ENCODE measurements at places on chromosomes 11 and 22.

DNA sequence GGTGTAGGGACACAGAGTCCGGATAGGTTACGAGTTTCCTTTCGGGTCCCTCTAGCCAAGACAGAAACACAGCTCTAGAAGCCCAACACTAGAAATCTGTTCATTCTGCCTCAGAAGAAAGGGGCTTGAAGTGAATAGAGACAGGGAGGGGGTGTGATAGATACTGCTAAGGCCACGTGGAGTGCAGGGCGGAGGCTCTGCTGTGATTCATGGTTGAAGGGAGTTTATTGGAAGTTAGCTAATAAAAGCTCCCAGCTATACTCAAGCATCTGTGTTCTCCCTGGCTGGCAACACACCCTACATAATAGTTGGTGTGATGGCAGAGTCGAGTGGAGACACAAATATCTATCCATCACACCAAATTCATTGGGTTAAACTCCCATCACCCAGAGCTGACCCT is 337.4 kb downstream of the CADM1 start:
- no peak for DNase-seq

- no peak for DNase-seq
Measured at GRCh38 chr11:104784684-104785460, 113.4 kb downstream of the CASP12 start.

DNA sequence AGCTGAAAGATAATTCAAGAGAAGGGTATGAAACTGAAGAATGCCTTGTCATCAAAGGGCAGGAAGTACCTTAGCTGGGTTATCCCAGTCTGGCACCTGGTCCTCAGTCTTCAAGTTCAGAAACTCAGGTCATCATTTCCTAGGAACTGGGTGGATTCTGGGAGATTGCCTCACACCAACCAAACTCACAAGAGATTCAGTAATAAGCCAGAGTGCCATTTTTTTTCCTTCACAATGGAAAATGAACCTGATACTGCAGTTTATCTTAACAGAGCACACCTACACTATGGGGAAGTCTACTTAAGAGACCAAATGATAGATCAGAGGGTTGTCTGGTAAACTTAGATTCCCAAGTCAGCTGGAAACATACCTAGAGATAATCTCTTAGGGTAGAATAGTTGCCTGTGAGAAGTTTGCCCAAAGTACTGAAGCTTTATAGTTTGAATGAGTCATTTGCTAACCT is 3.8 kb upstream of the BUD13 start:
- DNase-seq: no peak

DNA sequence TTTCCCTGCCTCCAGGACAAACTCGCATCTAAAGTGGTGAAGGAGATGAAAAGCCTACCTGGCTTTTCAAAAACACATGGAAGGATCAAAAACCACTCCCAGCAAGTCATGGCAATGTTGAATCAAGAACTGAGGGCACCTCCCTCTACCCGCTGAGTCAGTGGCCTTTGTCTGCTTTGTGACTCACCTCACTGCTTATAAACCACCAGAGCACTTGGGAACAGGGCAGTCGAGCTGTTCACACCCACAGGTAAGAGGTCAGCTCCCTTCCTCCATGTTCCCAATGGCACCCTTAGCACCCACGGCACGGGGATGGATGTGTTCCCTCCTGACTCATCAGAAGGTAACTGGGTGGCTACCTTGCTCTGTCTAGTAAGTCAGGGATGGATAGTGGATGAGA is 21.7 kb downstream of the TENM4 start:
- no peak for DNase-seq

DNA sequence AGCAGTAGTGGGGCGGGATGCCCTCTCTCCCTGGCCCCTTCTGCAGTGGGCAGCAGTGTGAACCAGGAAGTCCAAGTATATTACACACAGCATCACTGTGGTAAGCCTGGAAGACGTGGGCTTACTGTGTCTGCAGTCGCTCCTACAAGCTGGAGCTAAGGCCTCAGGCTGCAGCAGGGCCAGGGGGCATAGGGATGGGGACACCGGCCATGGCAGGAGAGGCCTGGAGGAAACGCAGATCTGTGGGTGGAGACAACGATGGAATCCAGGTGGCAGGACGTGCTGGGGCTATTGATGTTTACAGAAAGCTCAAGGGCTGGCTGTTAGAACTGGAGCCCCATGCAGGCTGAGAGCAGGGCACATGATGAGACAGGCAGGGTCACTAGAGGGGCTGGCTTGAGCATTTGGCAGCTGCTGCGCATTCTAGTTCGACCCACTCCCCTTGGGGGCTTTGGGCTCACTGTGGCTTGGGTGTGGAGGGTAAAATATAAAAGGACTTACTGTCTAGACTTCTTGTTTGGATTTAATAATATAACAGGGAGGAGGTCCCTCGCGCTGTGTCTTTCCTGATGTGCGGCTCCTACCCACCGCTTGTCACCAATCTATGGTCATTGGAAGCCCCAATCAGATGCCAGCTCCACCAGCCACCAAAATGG is 539.5 kb downstream of the TBC1D22A start:
- no peak for DNase-seq

DNA sequence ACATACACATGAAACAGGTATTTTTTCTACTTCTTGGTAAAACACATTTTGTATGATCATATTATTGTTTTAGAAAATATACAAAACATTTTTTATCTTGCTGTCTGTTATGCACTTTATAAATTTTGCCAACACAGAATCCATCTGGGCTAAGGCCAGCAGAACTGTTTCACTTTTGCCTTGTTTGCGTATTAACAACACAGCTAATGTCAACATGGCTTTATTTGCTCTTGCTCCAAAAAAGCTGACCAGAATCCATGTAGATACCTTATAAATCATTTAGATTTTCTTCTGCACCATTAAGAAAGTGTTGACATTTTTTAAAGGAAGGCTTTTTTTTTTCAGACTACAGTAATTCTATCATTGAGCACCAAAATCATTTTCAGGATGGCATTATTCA is 58.1 kb upstream of the PGR start:
- no peak for DNase-seq

GRCh38 chr11:62546929-62547625 is 471 bp upstream of the AHNAK start:
- no peak for DNase-seq

DNA sequence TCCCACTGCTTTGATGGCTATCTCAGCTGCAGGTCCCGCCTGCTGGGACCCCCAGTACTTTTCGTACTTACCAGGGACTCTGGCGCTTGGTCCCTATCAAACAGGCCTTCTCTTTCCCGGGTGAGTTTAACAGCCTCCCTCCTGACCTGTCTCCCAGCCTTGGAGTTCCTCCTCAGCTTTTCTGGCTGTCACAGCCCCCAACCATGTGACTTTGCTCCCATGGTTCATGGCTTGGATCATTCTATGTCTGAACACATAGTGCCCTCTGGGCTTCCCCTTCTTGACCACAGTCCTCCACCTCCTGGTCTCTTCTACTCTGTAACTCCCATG is 56.9 kb downstream of the PARVA start:
- no peak for DNase-seq

DNA sequence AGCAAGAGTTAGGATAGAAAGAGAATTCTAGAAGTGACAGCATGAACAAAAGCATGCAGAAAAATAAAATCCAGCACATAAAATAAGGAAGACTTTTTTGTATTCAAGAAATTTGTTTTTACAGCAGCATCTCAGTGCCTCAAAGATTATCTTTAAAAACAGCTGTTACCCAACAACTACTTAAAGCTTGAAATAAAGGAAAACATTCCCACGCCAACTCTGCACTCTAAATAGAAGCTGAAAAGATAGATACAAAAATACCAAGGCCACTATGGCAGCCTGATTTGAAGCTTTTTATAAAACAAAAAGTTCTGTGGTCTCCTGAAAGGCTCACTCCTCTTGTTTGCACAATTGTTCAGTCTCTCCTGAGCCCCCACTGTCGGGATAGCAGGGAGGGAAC is 83.6 kb upstream of the LRRC55 start:
- DNase-seq: no peak

- DNase-seq: no peak
Measured at GRCh38 chr11:36333897-36334296, 37.8 kb downstream of the PRR5L start.

- no peak for DNase-seq
Measured at GRCh38 chr11:78685156-78685555, 110.5 kb upstream of the NARS2 start.

GRCh38 chr11:69593851-69594250 is 47.1 kb upstream of the CCND1 start:
- no peak for DNase-seq

- DNase-seq: no peak
Measured at GRCh38 chr11:111176603-111177002, 68.9 kb upstream of the POU2AF2 start.

DNA sequence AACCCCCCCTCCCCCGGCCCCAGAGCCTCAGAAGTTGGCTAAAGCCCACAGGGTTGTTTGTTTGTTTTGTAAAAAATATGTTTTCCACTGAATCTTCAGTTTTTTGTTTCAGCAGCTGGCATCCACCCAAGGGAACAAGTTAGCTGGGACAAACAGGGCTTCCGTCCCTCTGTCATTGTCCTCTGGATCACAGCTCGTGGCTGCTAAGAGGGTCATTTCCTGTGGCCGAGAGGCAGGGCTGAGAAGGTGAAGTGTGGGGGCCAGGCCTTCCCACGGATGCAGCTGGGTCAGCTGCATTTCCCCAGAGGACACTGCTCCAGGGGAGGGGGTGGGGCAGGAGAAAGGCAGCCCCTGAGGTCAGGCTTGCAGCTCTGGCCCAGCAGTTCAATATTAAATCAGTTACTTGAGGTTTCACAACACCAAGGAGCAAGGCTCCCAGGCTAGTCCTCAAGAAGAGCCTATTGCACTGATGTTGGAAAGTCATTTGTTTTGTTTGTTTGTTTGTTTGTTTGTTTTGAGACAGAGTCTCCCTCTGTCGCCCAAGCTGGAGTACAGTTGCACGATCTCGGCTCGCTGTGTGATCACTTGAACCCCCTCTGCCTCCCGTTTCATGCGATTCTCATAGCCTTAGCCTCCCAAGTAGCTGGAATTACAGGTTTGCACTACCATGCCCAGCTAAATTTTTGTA is 34.4 kb upstream of the SMTN start:
- DNase-seq: no peak

- DNase-seq: no peak
Measured at GRCh38 chr11:58493676-58494075, 14.2 kb downstream of the OR5B21 start.

DNA sequence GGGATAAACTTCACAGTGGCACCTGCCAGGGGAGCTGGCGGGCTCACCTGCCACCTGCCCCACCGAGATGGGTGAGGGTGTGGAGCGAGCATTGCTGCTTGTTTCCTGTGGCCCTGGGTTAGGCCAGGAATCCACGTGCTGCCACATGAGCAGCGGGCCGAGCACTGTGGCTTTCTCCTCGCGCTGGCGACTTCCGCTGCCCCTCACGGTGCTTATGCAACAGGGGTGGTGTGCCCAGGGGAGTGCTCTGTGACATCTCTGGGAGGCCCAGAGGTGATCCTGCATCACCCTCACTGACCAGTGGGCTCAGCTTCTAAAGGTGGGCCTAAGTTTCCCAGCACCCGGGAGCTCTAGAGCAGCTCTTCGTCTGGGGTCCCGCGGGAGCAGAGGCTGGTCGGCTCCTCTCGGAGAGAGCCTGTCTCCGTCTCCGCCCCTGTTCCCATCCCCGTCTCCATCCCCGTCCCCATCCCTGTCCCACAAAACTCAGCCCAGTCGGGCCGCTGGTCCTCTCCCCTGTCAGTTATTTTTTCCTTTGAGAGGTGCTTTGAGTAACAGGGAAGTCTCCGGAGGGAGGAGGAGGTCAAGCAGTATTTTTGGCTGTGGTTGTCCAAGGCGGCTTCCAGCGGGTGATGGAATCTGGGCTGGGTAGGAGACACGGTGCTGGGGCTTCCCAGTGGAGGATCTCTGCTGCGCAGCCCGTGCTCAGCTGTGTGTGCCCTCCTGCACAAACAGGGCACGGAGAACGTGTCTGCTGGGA is 42.5 kb downstream of the AP2A2 start:
- no peak for DNase-seq

DNA sequence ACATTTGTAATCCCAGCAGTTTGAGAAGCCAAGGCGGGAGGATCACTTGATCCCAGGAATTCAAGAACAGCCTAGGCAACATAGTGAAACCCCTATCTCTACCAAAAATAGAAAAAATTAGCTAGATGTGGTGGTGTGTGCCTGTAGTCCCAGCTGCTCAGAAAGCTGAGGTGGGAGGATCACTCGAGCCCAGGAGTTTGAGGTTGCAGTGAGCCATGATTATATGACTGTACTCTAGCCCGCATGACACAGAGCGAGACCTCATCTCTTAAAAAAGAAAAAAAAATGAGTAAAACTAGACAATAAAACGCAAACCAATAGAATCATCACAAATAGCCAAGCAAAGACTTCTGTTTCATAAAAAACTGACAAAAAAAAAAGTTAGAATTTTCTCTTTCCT is 21.8 kb downstream of the NUCB2 start:
- DNase-seq: no peak

- DNase-seq: no peak
Measured at GRCh38 chr22:30680991-30681770, 13.5 kb upstream of the OSBP2 start.

GRCh38 chr11:65432686-65433582 is 10.3 kb downstream of the NEAT1 start:
- DNase-seq: no peak

GRCh38 chr11:120141768-120142423 is 4.0 kb upstream of the TRIM29 start:
- DNase-seq: no peak

DNA sequence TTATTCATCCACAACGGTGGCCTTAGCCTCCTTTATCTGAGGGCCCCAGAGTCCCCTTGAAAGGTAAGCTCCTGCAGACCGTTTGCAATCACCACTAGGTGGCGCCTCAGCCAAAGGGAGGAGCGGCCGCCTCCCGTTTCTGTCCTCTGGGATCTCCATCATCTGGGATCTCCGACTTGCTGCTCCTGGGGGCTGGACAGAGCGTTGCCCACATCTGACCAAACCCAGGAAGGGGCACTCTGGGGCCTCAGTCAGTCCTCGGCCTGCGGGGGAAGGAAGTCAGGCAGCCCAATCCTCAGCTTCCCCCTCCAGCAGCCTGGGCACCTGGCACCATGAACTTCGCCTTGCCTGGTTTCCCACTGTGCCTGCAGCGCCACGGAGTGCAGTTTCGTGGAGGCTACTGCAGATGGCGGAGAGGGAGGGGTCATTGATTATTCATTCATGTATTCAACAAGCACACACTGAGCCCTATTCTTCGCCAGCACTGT is 23.5 kb downstream of the TP53I11 start:
- DNase-seq: peak; percentile 55
